ENCODE measurements at places on chromosomes 13 and 19. TPM values are rescaled to one million over a fixed set of nuclear protein-coding genes. Genes with fewer than 3 reads are reported as not detected.

The ZNF865 gene
- total RNA-seq, result 1.4 TPM

The ZNF878 gene
- total RNA-seq, result 1.1 TPM

The C19orf85 gene
- total RNA-seq, result not detected

The CYP4F12 gene
- total RNA-seq, result not detected

The ZNF284 gene
- 2.6 TPM for total RNA-seq

The CLDN10 gene
- total RNA-seq, result 0.39 TPM

The SULT2A1 gene
- not detected for total RNA-seq

The C19orf73 gene
- 1.6 TPM for total RNA-seq

The NXNL1 gene
- not detected for total RNA-seq

The ACER1 gene
- not detected for total RNA-seq

The MISP3 gene
- 2.2 TPM for total RNA-seq

The UBE2L5 gene
- total RNA-seq, result not detected

The KLK3 gene
- not detected for total RNA-seq

The SPRY2 gene
- total RNA-seq, result 5.0 TPM

The CELF5 gene
- not detected for total RNA-seq

The SELENOV gene
- total RNA-seq, result not detected
